Urinary bladder (tissue), 4 donors: ENCODE measurements at places on chromosomes 2 and 18. TPM values are rescaled to one million over a fixed set of nuclear protein-coding genes. Genes with fewer than 3 reads are reported as not detected.

AOX1 gene
- 6.0 TPM for total RNA-seq

DNA sequence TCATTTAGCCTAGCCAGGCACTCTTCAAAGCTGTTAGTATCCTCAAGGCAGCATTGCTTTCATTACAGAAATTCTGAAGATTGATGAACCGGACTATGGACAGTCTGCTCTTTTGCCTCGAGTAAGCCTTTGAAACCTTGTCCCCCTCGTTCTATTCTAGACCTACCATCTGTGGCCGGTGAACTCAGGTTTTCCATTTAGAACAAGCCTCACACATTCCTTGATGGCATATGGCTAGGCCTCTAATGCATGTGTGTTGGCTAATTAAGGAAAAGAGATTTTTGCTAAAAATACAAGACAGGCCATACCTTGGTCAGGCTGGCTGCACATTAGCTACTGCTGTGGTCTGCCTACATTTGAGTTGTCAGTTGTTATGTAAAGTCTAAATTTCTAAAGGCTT, 111.8 kb downstream of the CERS6 start:
- DNase-seq: no peak

GRCh38 chr2:168466190-168466737, 10.2 kb downstream of the CERS6 start:
- DNase-seq: no peak

- DNase-seq: no peak
Measured at GRCh38 chr2:175003875-175004729, 1.1 kb downstream of the CHN1 start.

GRCh38 chr2:182705761-182706160, 10.3 kb upstream of the DNAJC10 start:
- no peak for DNase-seq

- DNase-seq: no peak
Measured at GRCh38 chr2:190973726-190974628, 40.0 kb downstream of the STAT1 start.

RHBDD1 gene
- total RNA-seq: 73.5 TPM
